Type B pancreatic cell (in vitro differentiated cells): ENCODE measurements at places on chromosomes 3 and 15. TPM values are rescaled to one million over a fixed set of nuclear protein-coding genes. Genes with fewer than 3 reads are reported as not detected.

DNA sequence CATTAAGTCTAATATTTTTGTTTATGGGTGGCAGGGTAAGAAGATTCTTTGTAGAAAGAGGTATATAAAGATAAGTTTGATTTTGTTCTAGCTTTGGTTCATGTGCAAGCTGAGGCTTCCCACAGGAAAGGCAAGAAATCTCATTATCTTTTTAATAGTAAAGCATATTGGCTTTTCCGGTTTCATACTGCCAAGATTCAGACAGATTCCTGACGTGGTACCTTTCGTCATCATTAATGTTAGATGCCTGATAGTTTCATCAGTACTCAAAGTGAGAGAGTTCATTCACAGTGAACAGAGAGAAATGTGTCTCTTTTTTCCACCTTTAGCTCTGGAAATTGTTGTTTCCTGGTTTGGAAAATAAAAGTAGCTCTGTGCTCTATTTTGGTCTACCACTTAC lies 16.5 kb downstream of the TPM1 start:
- H3K27me3 ChIP-seq: no peaks in the 10 kb centered on the region
- H3K4me1 ChIP-seq: peaks cover 41% of the 10 kb centered on the region
- no peak overlapping the region for H3K27ac ChIP-seq
- no peak for DNase-seq
- peaks cover 76% of the 10 kb centered on the region for H3K36me3 ChIP-seq
- H3K4me3 ChIP-seq: no peak overlapping the region

C3orf20 gene
- total RNA-seq: 0.12 and 0.24 TPM in 2 replicates

GRCh38 chr3:145188079-145188770 lies 972.8 kb downstream of the PLOD2 start:
- no peaks in the 10 kb centered on the region for H3K4me1 ChIP-seq
- H3K27me3 ChIP-seq: no peaks in the 10 kb centered on the region
- no peak overlapping the region for H3K4me3 ChIP-seq
- DNase-seq: no peak

- H3K4me3 ChIP-seq: no peak overlapping the region
- peaks cover 41% of the 10 kb centered on the region for H3K4me1 ChIP-seq
- H3K27me3 ChIP-seq: no peaks in the 10 kb centered on the region
- no peak for DNase-seq
Measured at GRCh38 chr3:50164984-50165909, 10.1 kb downstream of the SEMA3F start.

GRCh38 chr3:186194451-186194811 lies 85.5 kb upstream of the ETV5 start:
- peaks cover 59% of the 10 kb centered on the region for H3K27me3 ChIP-seq
- peak overlapping the region; percentile 82 for H3K4me3 ChIP-seq
- no peak overlapping the region for H3K27ac ChIP-seq
- no peaks in the 10 kb centered on the region for H3K36me3 ChIP-seq

IL17RB gene
- total RNA-seq: 10.5 and 10.8 TPM in 2 replicates

- no peak for DNase-seq
- H3K27me3 ChIP-seq: peaks cover 11% of the 10 kb centered on the region
- no peaks in the 10 kb centered on the region for H3K4me1 ChIP-seq
- H3K4me3 ChIP-seq: no peak overlapping the region
Measured at GRCh38 chr15:38740206-38740605, 175.6 kb upstream of the RASGRP1 start.

DNA sequence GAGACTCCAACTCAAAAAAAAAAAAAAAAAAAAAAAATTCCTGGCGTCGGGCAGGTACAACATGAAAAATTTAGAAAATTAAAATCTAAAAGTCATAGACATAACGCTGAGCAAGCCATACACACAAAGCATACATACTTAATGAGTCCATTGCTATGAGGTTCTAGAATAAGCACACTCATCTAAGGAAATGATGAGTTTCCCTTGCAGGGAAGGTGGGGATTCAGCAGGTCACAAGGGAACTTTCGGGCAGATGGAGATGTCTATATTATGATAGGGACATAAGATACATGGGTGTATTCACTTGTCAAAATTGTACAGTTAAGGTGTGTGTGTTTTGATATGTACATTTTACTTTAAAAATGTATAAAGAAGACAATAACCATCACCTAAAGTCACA lies 120.2 kb upstream of the LIPC start:
- H3K4me1 ChIP-seq: peaks cover 14% of the 10 kb centered on the region
- no peaks in the 10 kb centered on the region for H3K36me3 ChIP-seq
- no peak overlapping the region for H3K27ac ChIP-seq

- peaks cover 19% of the 10 kb centered on the region for H3K4me1 ChIP-seq
- H3K27me3 ChIP-seq: no peaks in the 10 kb centered on the region
Measured at GRCh38 chr3:45611628-45612081, 17.1 kb downstream of the LIMD1 start.

DNA sequence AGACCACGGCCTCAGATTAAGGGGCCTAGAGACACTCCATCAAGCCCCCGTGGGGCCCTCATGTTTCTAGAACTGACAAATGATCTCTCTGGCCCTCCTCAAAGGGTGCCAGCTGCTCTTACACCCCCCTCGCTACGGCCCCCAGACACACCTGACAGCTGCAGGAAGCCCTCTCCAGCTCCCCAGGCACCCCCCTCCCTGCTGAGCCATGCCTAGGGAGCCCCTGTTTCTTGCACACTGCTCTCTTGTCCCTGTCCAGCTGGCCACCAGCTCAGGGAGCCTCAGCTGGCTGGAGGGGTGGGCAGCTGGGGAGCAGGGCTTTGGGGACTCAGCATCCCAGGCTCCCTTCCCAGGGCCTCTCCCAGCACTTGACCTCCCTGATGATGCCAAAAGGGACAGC lies 14.8 kb downstream of the TNK2 start:
- H3K27me3 ChIP-seq: peaks cover 4% of the 10 kb centered on the region
- no peak for DNase-seq
- peaks cover 39% of the 10 kb centered on the region for H3K4me1 ChIP-seq
- H3K4me3 ChIP-seq: no peak overlapping the region
- no peaks in the 10 kb centered on the region for H3K36me3 ChIP-seq
- no peak overlapping the region for H3K27ac ChIP-seq

DNA sequence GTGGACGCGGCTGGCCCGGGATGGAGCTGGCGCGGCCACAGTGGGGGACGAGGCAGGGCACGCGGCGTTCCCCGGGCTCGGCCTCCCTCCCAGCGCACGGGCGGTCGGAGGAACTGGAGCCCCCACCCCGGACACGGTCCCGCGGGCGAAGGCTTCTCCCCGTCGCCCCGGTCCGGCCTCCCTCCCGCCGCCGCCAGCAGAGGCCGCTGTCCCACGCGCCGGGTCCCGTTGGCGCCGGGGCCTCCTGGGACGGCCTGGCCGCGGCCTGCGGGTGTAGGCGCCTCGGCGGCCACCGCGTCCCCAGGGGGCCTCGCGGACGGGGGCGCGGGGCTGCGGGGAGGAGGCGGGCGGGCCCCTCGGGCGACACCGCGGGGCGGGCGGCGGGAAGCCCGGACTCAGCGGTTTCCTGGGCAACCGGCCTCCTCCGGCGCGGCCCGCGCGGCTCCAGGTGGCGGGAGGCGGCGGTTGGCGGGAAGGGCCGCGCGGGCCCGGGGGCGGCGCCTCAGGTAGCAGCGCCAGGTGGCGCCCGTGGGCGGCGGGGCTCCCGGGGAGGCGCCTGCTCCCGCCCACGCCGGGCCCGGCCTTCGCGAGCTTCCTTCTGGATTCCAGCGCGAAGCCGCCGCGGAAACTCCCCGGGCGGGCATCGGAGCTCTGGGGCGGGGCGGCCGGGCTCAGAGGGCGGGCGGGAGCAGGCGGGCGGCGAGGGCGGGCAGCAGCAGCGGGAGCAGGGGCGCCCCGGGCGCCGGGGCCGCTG lies 26.7 kb downstream of the MELTF start:
- DNase-seq: peak; percentile 85
- H3K4me1 ChIP-seq: peaks cover 4% of the 10 kb centered on the region
- peak overlapping the region; percentile 89 for H3K27ac ChIP-seq
- peaks cover 5% of the 10 kb centered on the region for H3K36me3 ChIP-seq
- H3K4me3 ChIP-seq: no peak overlapping the region

MESP2 gene
- total RNA-seq: not detected in 2 replicates

CCR1 gene
- 0.98 and 1.3 TPM in 2 replicates for total RNA-seq

PLA2G4E gene
- 0.12 TPM in 1 of 2 replicates, not detected in the other for total RNA-seq

DNA sequence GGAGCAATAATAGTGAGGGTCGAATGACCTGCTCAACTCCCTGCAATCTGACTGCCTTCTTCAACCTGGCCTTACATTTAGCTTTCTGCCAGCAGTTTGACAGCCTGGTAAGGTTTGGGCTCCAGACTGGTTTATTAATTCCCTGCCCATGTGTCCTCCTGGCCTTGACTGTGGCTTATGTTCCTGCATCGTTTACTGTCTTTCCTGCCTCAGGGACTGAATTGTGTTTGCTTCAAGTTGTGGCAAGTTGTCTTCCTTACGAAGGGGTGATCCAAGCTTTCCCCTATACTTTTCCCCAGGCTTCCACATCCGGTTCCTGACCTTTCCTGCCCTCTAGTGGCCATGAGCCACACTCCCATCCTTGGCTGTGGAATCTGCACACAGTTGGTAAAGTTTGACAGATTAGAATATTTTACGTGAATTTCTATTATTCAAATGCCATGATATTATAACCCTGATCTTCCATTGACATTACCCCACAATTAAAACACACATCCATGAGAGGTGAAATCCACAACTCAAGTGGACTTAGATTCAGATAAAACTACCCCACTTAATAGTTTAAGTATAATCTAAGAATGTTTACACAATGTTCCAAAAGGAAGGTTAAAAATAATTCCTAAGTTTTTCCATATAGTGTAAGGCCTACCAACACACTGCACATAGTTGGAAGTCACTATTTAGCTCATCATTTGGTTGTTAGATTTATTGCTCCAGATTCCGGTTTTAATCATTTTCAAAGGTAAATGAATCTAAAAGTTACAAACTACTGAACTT lies 95.7 kb downstream of the NEDD4 start:
- no peak overlapping the region for H3K27ac ChIP-seq
- H3K27me3 ChIP-seq: no peaks in the 10 kb centered on the region
- H3K4me1 ChIP-seq: peaks cover 11% of the 10 kb centered on the region
- no peak overlapping the region for H3K4me3 ChIP-seq
- no peak for DNase-seq

- peaks cover 45% of the 10 kb centered on the region for H3K4me1 ChIP-seq
- no peak for DNase-seq
- peaks cover 19% of the 10 kb centered on the region for H3K36me3 ChIP-seq
- peak overlapping the region; percentile 98 for H3K4me3 ChIP-seq
- H3K27me3 ChIP-seq: no peaks in the 10 kb centered on the region
Measured at GRCh38 chr3:47161983-47162696, 1.8 kb downstream of the SETD2 start.

DNA sequence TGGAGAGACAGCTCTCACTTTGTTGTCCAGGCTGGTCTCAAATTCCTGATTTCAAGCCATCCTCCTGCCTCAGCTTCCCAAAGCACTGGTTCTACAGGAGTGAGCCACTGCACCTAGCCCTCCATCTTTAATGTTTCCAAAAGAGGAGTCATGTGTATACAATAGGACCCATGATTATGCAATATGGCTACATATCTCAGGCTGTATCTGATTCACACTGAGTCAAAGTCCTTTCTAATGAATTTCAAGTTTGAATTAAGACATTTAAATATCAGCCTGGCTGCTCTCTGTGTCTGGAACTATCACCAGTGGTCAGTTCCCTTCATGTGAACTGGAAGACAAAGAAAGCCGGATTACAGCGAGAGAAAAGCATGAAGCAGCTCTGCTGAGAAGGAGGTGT lies 90.5 kb downstream of the MINAR1 start:
- peaks cover 16% of the 10 kb centered on the region for H3K4me1 ChIP-seq
- no peak for DNase-seq
- H3K36me3 ChIP-seq: no peaks in the 10 kb centered on the region
- no peak overlapping the region for H3K4me3 ChIP-seq
- H3K27ac ChIP-seq: no peak overlapping the region
- peaks cover 44% of the 10 kb centered on the region for H3K27me3 ChIP-seq

GRCh38 chr3:43316783-43317460 lies 30.6 kb downstream of the SNRK start:
- peak overlapping the region; percentile 5 for H3K27ac ChIP-seq
- peaks cover 14% of the 10 kb centered on the region for H3K4me1 ChIP-seq
- H3K36me3 ChIP-seq: peaks cover 19% of the 10 kb centered on the region
- no peak for DNase-seq
- no peak overlapping the region for H3K4me3 ChIP-seq
- no peaks in the 10 kb centered on the region for H3K27me3 ChIP-seq

CASR gene
- 0.87 and 4.4 TPM in 2 replicates for total RNA-seq

DNA sequence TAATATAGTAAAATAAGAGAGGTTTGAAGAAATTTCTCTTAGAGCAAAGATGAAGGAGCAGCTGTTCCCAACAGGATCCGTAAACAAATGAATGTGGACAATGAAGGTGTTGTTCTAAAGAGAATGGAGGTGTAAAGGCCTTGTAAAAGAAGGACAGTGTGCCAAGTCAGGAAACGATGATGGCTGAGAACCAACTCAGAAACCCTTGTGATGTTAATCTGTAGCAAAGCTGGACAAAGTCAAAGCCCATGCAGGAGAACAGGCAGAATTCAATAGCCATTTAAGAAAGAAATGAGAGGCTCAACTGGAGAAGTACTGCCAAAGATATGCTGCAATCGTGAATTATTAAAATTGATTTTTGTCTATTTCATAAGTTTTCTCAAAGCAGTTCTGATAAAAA lies 192.2 kb downstream of the MBNL1 start:
- H3K27me3 ChIP-seq: no peaks in the 10 kb centered on the region
- no peak overlapping the region for H3K27ac ChIP-seq
- peaks cover 16% of the 10 kb centered on the region for H3K36me3 ChIP-seq
- H3K4me3 ChIP-seq: no peak overlapping the region

ARHGAP31 gene
- total RNA-seq: 4.1 and 17.3 TPM in 2 replicates

GRCh38 chr3:47083786-47084185 lies 80.1 kb downstream of the SETD2 start:
- DNase-seq: no peak
- no peak overlapping the region for H3K27ac ChIP-seq
- peaks cover 45% of the 10 kb centered on the region for H3K36me3 ChIP-seq
- no peaks in the 10 kb centered on the region for H3K4me1 ChIP-seq
